ENCODE measurements at places on chromosomes 1 and 21.

- DNase-seq: no peak
These were observed 90.1 kb downstream of the TNFSF18 start for GRCh38 chr1:172960454-172961208.

DNA sequence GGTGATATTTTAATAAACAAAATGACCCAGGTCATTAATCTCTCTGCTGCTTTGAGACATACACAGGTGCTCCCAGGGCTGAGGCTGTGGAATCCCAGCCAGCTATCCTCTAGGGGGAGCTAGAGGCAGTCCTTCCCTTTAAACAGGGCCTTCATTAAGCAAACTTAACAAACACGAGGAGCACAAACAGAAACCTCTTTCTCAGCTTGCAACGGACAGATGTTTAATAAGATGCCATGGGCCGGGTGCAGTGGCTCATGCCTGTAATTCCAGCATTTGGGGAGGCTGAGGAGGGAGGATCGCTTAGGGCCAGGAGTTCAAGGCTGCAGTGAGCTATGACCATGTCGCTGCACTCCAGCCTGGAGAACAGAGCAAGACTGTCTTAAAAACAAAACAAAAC is 106.7 kb downstream of the HIVEP3 start:
- DNase-seq: peak; percentile 62

- no peak for DNase-seq
These were observed 107.7 kb downstream of the POU2F1 start for GRCh38 chr1:167328306-167328815.

DNA sequence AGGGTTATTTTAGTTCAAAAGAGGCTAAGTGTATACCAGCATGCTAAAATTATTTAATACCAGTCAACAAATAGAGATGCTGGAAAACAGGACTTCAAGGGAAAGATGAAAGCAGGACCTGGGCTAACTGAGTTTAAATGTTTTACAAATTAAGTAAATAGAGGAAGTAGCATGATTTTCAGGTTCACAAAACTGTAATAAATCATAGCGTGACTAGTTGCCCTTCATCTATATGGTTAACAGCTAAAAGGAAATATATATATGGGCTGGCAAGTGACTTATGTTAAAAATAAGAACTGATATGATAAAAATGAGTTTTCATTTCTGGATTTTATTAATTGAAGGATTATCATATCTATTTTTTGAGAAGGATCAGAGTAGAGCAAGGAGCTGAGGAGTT is 25.6 kb downstream of the DPYD start:
- no peak for DNase-seq

DNA sequence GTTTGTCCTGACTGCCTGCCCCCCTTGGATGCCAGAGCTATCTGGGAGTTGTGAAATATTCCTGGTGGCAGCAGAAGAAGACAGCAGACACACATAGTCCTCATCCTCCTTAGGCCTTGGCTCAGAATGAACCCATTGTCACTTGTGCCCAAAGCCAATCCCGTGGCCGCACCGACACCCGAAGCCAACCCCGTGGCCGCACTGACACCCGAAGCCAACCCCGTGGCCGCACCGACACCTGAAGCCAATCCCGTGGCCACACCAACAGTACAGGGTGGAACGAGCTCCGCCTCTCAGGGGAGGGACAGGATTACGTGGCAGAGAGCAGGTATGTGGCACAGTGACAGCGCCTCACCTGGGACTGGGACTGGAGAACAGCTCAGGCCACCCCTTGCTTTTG is 186.7 kb downstream of the PRDM16 start:
- no peak for DNase-seq

DNA sequence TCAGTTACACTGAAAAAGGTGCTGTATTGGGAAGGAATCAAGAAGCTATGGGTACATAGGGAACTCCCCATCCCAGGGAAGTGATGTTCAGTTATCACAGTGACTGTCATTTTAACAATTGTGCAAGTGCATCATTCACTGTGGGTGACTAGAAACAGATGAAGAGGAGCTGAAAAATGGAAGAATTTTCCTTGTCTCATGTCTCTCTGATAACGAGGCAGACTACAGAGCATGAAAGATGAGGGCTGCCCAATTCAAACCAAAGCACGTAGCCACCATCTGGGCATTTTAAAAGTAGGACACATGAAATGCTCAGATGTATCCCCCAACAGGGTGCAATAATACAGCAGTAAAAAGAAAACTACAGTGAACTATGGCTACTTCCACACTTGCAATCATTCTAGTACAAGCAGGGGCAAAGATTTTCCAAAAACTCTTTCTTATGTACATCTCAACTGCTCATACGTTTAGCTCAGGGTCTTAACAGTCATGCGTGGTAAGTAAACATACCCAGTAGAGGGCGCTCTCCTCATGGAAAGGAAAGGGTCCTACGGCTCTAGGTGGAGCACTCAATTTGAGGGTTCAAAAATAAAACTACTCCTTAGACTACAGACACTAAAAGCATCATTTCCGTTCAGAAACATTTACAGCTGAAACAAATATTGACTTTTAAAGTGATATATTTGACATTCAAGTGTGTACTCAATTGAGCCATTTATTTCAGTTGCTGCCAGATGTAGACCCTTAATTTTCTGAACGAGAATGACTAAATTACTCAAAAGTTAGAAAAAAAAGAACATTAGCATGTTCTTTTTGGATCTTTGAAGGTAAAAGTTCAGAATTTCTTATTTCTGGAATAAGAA is 143.2 kb downstream of the KCTD3 start:
- DNase-seq: peak; percentile 22

DNA sequence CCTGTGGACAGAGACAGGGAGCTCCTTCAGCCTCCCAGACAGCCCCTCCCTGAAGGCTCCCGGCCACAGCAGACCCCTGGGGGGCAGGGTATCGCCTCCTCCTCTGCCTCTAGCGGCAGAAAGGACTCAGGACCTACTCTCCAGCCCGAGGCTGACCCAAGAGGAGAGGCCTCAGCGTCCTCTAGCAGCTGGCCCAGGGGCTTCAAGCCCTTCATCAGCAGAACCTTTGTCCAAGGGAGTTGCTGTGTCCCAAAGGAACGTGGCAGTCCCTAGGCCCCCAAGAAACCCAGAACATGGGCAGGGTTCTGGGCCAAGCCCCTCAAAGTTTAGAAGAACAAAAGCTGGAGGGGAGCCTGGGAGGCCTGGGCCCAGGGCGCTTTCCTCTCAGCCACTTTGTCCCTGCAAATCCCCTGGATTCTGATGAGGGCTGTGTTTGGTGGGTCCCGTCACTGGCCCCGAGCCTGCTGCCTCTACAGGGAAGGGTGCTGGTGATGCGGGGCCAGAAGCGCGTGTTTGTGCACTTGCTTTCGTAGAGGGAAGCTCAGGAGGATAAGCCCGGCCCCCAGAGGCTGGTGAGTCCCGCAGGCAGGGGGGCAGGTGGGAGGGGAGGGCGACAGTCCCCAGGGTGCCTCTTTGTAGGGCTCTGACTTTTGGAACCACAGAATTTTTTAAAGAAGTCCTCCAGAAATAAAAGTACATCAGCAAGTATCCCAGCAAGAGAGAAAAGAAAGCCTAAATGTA is 13.3 kb downstream of the ITGB2 start:
- DNase-seq: no peak

GRCh38 chr1:30257742-30258380 is 465.5 kb downstream of the MATN1 start:
- DNase-seq: no peak

- peak; percentile 78 for DNase-seq
These were observed 829 bp downstream of the PEA15 start for GRCh38 chr1:160206036-160206389.

DNA sequence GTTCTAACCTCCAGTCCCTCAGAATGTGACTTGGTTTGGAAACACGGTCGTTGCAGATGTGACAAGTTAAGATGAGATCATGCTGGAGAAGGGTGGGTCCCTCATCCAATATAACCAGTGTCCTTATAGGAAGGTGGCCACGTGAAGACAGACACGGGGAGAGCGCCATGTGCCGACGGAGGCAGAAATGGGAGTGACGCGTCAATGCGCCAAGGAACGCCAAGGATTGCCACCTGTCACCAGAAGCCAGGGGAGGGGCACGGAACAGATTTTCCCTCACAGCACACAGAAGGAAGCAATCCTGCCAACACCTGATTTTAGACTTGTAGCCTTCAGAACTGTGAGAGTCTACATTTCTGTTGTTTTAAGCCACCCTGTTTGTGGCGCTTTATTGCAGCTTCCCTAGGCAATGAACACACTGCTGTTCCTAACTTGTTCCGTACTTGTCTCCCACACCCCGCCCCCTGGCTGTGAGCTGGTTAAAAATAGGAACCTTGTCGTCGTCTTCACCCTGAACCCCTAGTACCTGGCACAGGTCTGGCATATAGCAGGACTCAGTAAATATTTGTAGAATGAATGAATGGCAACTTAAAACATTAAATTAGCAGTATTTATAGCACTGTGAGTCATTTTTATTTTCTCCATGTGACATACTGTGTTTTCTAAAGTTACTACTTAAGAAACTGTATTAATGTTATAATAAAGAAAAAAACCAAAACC is 14.2 kb downstream of the RIMS3 start:
- DNase-seq: no peak

GRCh38 chr1:172661107-172661506 is 2.2 kb downstream of the FASLG start:
- no peak for DNase-seq

DNA sequence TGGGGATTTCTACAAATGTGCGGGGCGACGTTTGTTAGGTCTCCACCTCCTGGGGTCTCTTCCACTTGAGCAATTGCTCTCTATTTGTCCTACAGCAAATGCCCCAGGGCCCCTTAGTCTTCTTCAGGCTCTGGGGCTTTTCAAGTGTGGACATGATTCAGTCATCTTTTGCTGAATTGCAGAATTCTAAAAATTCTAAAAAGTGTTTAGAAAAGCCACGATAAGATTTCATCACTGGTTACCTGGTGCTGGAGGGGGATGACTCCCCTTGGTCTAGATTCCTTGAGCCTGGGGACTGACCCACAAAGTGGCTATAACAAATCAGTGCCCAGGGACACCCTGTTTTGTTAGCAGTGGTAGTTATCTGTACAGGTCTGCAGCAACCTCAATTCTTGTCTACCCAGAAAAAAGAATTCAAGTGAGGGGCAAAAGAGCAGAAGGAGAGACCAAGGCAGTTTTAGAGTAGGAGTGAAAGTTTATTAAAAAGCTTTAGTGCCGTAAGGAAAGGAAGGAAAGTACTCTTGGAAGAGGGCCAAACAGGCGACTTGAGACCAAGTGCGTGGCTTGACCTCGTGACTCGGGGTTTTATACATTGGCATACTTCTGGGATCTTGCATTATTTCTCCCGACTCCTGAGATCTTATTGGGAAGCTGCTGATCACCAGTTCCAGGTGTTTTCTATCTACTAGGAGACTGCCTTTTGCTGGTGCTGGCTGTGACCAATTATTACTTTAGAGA is 25.2 kb downstream of the PROK1 start:
- DNase-seq: no peak

GRCh38 chr21:34180407-34180806 is 107.0 kb downstream of the MRPS6 start:
- DNase-seq: no peak

DNA sequence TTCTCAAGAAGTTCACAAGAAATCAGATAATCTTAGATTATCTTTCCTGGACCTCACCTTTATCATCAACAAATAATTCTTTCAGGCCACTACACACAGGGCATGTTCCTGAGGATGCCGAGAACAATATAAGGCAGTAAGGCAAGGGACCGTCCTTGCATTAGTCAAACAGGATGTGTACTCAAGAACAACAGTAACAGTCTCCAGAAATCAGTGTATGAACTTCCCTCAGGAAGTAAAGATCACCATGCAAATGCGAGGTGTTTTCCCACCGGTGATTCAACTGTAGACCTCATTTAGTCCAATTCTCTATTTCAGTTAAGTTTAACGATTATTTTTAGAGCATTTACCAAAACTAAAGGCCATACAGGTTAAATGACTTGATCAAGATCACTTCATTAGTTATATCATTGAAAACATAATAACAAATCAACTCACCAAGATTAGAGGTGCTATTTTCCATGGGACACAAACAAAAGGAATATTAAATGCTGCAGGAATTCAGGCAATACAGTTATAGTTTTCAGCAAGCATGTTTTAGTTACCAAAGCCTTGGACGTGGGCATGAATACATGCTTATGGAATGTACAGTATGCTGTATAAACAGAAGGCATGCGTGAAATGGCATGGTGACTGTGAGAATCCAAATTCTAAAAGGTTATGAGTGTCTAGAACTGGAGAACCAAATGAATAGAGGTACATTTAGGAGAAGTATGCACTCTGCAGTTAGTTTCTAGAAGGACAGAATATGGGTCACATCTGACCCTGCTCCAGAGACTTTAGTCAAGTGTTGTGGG is 145.2 kb downstream of the TNR start:
- DNase-seq: no peak

- no peak for DNase-seq
These were observed 15.2 kb downstream of the PLPPR4 start for GRCh38 chr1:99279525-99279924.

GRCh38 chr21:45388011-45388521 is 16.9 kb upstream of the COL18A1 start:
- peak; percentile 12 for DNase-seq

DNA sequence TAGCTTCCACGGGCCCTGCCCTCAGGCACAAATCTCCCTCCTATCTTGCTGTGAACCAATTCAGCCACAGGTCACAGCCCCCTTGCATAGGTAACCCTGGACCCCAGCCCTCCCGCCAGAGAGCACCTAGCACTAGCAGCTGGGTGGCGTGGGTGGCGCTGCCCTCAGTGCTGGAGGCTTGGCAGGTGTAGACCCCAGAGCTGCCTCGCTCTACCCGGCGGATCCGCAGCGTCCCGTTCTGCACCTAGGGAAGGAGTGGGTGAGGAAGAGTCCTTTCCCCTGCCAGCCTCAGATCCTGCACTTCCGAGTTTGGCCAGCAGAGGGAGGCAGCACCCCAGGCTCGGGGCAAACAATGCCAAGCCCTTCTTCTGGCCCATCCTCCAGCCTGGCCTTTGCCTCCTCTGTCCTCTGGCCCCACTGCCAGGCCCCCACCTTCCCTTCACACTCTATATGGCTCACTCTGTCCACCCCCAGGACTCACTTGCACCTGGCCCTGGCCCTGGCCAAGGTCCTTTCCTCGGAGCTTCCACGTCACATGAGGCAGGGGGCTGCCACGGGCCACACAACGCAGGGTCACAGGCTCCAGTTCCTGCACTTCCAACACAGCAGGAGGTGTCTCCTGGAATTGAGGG is 9.0 kb downstream of the IGSF9 start:
- DNase-seq: peak; percentile 76

GRCh38 chr1:198848649-198849048 is 209.8 kb downstream of the PTPRC start:
- no peak for DNase-seq

DNA sequence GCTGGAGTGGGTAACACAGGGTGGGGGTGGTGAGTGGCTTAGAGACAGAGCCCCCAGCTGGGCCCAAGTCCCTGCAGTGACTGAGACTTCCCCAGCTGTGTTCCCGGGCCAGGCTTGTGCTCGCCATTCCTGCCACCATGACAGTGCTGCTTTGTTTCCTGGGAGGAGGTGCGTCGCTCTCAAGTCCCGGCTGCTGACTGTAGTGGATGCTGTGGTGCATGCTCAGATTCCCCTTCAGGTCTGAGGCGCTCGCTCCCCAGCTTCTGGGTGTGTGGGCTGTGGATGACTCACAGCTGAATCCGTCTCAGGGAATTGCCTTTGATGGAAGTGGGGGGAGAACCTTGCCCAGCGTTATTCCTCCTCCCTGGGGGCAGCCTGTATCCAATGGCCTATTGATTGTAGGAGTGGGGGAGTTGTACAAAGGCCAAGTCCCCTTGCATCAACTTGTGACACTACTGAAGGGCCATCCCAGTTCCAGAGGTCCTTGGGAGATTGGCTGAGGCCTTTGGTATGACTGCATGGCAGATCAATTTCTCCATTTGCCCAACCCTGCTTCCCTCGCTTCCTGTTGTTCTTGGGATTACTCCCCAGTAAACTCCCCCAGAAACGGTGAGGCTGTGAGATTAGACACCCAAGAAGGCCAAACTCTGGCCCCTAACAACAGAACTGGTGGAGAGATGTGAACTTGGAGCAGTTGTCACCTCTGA is 17.8 kb upstream of the POU3F1 start:
- no peak for DNase-seq

All from kidney (tissue), 22 donors.